NCI-H1092 treated with DMSO at 0.1 percent for 48 hours (cell line): ENCODE measurements at places on chromosomes 4 and X.
A peak's percentile ranks its signal among the peaks of the same experiment; 100 is the strongest.

DNA sequence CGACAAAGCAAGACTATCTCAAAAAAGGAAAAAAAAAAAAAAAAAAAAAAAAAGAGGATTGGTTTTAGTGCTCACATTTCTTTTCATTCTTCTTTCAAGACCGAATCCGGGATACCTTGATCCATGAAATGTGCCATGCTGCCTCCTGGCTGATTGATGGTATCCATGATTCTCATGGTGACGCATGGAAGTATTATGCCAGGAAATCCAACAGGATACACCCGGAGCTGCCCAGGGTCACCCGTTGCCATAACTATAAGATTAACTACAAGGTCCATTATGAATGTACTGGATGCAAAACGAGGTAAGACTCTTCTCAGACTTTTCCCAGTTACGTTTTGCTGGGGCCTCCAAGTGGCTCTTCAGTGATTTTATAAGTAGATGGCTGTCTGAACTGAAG, 6.1 kb downstream of the CXCR3 start:
- no peak for DNase-seq

DNA sequence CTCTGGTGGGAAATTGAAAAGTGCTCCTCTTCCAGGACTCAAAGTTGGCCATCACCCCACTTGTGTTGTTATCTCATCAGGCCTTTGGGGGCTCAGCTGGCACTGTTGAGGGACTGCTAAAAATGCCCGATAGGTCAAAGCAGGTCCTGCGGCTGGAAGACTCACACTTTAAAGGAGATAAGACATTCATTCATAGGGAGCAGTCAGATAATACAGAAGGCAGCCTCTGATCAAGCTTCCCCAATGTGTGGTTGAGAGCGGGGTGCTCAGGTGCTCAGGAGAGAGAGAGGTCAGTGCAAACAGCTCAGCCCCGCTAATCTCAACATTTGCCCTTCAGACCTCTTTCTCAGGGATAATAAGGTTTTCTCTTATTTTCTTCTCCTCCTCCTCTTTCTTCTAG, 70.3 kb downstream of the TMEM154 start:
- no peak for DNase-seq

DNA sequence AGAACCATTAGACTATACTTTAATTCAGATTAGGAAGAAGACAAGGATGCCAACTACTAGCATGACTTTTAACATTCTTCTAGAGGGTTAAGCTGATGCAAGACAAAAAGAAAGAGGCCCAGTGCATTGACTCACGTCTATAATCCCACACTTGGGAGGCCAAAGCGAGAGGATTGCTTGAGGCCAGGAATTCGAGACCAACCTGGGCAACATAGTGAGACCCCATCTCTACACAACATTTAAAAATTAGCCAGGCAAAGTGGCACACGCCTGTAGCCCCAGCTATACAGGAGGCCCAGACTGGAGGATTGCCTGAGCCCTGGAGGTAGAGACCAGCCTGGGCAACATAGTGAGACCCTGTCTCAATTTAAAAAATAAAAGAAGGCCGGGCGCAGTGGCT, 40.2 kb upstream of the HPRT1 start:
- no peak for DNase-seq

DNA sequence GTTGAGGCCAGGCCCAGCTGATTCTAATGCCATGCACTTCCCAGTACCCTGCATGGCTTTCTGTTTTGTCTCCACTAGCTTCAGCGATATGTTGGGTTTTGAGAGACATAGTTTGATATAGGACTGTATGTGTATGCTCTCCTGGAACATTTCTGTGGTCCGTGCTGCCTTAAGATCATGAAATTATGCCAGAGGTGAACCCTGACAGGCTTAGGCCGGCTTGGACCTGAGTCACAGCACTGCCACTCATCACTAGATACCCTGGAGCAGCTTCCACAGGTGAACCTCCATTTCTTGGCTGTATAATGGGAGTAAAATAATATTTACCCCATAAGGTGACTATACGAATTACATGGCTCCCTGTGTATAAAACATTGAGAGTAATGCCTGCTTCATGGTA, 6.4 kb downstream of the SGMS2 start:
- no peak for DNase-seq

DNA sequence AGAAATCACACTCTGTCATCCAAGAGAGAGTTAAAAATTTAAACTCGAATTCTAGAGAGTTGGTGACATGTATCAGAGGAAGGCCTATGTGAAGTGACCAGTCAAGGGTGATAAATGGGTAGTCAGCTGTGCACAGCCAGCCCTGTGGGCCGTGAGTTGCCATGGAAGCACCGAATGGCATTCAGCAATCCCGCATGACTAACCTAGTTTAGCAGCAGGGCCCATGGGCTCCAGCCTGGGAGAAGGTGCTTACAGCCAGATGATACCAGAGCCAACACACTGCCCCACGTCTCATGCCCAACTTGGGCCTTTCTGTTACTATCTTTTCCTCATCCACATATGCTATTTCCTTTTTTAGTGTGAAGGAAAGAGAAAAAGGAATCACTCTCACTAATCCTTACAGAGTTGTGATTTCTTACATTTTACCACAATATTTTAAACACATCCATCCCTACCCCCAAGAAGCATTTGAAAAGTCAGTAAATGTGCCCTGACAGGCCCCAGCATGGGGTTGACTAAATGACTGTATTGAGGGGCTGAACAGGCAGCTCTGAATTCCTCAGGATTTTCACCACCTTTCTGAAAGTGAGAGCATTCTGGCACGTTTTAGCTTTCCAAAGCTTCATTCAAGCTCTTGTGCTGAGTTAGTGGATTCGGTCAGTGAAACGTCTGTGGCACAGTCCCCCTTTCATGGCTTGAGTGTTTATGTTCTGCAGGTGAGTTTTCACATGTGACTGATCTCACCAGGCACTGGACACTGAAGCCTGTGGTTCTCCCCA, 104.2 kb downstream of the AFF1 start:
- DNase-seq, result peak; percentile 68

- DNase-seq, result no peak
Observed at GRCh38 chrX:136878423-136878822, 2.1 kb downstream of the RBMX start.

GRCh38 chr4:48237996-48238645, 31.5 kb downstream of the TEC start:
- no peak for DNase-seq

DNA sequence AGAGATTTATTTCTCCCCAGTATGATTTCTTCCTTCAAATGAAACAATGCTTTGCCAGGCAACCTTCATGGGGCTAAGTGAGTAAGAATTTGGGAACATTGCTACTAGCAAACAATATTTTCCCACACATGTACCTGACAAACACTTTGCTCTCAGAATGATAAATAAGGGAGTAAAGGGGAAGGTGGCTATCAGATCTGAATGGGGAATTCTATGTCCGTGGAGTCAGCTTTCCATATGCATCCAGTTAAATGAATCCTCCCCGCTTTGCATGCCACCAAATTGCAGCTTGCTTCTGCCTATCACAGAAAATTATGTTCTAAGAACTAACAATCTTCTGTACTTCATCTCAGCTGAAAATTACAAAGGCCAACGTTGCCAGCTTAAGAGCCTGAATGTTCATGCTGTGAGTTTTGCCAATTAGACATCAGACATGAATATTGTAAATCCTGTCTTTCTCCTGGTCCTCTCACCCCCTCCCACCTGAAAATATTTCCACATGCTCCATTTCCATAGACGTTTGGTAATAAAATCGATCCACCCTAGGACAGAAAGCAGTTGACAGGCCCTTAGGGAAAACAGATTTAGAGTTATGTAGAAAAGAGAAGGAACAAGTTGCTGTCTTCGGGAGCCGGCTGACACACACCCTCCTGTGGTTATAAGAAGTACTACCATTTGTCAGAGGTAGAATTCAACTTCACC, 6.3 kb downstream of the MEPE start:
- peak; percentile 8 for DNase-seq

DNA sequence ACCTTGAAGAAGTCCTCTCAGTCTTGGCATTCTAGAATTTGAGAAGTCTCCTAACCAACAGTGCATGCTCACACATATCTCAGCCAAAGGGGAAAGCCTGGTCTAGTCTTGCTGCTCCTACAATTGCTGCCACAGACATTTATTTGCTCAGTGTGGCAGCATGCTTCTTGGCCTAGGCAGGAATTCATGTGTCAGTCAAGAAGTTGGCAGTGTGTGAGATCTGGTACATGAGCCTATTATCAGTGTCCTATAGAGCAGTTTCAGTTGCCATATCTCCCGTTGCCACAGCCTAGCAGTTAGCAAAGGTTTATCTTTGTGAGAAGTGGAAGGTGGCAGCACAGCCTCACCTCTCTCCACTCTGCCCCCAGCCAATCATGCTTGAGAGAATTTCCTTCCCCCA, 176.9 kb upstream of the ARHGEF9 start:
- DNase-seq, result no peak

- DNase-seq, result no peak
Observed at GRCh38 chrX:23844502-23845138, 61.6 kb downstream of the SAT1 start.

DNA sequence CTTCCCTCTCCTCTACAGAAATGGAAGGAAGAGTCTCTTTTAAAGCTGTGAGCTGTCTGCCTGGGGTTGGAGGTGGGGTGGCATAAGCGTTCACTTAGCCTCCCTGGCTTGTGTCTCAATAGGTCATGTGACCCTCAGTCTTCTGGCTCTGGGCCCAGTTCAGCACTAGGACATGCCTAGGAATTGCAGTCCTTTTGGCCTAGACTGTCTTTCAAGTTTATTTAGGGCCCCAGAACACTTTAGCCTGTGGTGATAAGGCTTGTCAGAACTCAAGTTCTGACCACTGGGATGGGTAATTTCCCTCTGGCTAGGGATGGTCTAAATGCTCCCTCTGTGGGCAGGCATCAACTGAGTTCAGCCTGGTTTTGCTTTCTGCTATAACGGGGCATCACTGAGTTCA, 34.3 kb upstream of the ARMCX4 start:
- DNase-seq, result no peak

- DNase-seq, result no peak
Observed at GRCh38 chr4:118213101-118213500, 139.7 kb downstream of the PRSS12 start.

DNA sequence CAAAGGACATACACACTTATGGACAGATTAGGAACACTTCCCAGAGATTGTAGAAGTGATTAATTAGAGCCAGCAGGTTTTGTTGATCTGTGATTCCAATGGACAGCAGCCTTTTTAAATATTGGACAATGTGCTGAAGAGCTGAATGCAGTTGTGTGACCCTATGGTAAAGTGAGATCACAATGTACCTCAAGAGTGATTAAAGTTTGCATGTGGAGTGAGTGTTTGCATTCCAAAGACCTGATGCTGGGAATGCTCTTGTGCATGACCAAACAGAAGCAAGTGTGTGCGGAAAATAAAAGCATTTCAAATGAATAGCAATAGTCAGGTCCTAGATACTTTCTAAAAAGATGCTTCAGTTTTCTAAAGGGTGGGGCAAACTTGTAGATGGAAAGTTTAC, 154.1 kb downstream of the BANK1 start:
- no peak for DNase-seq

- no peak for DNase-seq
Observed at GRCh38 chr4:74390677-74391076, 25.7 kb downstream of the EREG start.

DNA sequence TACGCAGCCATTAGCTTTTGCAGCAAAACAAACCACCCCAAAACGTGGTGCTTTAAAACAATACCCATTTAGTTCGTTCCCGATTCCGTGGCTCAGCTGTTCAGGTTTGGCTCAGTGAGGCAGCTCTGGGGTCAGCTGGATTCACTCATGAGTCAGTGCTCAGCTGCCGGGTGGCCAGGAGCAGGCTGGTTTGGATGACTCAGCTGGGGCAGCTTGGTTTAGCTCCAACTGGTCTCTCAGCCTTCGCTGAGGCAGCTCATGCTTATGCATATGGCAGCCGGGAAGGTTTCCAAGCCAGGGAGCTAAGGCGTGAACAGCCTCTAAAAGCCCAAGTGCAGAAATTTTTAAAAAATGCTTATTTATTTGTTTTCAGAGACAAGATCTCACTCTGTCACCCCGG, 13.3 kb upstream of the CD99 start:
- DNase-seq, result no peak

- no peak for DNase-seq
Observed at GRCh38 chrX:127908384-127908783, 143.8 kb downstream of the ACTRT1 start.

- peak; percentile 10 for DNase-seq
Observed at GRCh38 chrX:152632445-152633097, 5.1 kb upstream of the GABRQ start.

DNA sequence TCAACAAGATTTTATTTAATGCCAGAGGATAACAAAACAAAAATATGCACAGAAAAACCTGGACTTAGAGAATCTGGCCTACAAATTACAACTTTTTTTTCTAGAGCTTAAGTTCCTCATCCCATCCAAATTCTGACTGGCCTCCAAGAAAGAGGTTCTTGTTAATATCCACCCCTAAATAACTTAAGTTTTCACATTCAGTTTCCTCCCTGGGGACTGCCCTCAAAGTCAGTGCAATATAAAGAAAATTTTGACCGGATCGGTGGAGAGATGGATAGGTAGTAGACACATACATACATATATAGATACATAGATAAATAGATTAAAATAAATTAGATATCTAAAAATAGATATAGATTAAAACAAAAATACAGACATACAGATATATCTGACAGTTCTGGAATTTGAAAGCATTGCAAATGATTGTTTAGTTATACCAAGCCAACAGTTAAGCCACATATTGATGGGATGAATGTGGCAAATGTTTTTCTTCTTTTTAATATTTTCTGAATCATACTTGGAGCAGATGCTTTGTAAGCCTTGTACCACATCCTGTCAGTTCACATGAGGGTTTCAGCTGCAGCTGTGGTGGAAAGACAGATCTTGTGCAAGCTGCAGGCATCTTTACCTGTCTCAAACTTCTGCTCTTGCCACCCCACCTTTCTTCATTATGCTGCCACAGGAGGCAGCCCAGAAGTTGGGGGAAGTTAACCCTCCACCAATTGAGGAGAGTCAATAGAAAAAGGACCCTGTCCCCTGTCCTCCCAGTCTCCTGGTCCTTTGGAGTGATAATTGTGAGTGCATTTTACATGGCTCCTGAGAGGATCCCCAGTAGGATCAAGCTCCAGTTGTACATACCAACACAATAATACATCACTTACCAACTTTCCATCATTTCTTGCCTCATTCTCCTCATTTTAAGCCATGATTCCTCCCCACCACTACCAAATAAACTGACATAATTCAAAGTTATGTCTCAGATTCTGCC, 58.5 kb upstream of the PRDM8 start:
- DNase-seq, result no peak

GRCh38 chrX:46571423-46572339, 1.9 kb upstream of the CHST7 start:
- no peak for DNase-seq

DNA sequence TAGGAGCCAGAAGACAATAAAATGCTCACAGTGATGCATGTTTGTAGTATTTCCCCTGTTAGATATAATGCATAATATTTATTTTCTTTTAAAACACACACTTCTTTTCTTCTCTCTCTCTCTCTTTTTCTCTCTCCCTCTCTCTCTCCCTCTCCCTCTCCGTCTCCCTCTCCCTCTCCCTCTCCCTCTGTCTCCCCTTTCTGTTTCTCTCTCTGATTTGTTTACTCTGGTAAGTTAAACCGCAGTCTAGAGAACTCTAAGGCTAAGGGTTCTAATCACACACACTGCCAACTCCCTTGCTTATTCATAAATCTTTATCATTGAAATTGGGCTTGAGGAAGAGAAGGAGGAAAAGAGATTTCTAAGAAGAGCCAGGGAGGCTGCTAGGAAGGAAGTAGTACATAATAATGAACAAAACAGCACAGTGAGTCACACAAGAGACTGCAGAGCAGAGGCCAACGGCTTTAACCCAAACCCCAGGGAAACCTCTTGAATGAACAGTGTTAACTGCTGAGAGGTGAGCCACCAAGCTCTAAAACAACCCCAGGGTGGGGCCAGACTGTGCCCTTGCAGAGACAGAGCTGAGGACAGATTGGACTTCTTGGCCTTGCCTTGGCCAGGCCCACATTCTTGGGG, 9.1 kb upstream of the PHOX2B start:
- no peak for DNase-seq
